ENCODE measurements at places on chromosomes 12 and 14.

GRCh38 chr12:19572920-19573558 is 133.7 kb downstream of the AEBP2 start:
- peak; percentile 69 for DNase-seq

- DNase-seq = no peak
These were observed 9.4 kb upstream of the PRKAG1 start for GRCh38 chr12:49027846-49028555.

- DNase-seq = peak; percentile 48
These were observed 569 bp upstream of the ARHGEF40 start for GRCh38 chr14:21069388-21070082.

- DNase-seq = peak; percentile 50
These were observed 26.4 kb downstream of the TESPA1 start for GRCh38 chr12:54958048-54958658.

DNA sequence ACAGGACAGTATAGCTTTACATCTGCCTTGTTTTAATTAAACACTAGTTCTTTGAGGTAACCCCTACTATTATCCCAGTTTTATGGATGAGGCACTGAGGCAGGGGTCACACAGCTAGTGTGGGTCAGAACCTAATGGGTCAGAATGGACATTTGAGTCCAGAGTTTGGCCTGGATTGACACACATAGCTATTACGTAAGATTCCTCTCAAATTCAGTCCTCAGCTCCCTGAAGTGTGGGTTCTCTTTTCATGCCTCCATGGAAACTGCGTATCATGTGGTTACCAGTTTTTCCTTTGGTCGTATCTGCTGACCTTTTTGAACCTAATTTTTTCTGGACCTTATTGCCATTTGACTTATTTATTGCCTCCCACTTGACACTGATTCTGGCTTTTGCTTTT is 40.4 kb downstream of the PSEN1 start:
- no peak for DNase-seq

- peak; percentile 89 for DNase-seq
These were observed 178.8 kb downstream of the CEP128 start for GRCh38 chr14:80762641-80763228.

- no peak for DNase-seq
These were observed 1198.3 kb downstream of the VRK1 start for GRCh38 chr14:97995531-97995930.

DNA sequence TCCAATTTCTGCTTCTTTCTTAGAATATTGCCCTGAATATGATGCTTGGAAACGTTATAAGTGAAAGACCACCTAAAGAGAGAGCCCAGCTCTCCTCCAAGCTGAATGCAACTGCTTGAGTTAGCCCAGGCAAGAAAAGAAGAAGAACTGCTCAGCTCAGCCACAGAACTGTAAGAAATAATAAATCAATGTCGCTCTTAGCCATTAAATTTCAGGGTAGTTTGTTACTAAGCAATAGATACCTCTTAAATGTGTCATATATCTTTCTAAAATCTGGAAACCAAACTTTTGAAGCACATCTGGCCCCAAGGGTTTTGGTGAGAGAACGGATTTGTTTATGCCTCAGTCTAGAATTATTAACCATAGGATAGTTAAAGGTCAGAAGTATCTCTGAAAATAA is 50.4 kb downstream of the SLC6A15 start:
- peak; percentile 15 for DNase-seq

DNA sequence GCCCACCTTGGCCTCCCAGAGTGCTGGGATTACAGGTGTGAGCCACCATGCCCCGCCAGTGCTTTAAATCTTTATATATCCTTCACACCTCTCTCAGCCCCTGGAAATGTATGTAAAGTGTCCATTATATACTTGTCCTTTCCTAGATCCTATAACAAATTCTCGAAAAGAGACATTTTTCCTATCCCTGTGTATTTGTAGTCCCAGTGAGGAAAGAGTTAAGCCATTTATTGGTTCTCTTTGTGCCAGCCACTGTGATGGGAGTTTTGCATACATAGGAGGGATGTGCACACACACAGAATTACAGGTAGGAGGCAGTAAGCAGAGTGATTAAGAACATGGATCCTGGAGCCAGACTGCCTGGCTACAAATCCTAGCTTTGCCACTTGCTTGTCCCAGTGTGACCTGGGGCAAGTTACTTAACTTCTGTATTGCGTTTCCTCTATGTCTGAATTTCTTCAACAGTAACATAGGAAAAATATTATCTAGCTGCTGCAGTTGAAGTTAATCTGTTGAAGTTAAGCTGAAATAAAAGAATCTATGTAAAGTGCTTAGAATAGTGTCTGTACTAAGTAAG is 2.1 kb upstream of the RABGGTA start:
- DNase-seq = no peak

DNA sequence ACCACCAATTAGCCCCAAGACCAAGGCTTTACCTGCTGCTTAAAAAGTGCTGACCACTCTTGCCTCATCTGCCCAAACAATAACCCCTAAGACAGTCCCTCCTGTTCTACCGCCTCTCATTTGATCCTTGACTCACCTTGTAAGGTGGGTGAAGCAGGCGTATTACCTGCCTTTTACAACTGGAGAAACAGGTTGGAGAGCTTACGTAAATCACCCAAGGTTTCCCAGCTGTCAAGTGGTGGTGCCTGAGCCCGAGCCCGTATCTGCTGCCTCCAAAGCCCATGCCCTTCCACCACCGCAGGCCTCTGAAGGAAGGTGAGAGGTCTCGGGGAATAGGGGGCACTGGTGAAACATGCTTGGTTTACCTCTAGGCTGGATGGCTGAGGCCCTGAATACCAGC is 36.6 kb downstream of the MAX start:
- DNase-seq = no peak

GRCh38 chr12:100826323-100826722 is 31.7 kb downstream of the ANO4 start:
- DNase-seq = peak; percentile 19

DNA sequence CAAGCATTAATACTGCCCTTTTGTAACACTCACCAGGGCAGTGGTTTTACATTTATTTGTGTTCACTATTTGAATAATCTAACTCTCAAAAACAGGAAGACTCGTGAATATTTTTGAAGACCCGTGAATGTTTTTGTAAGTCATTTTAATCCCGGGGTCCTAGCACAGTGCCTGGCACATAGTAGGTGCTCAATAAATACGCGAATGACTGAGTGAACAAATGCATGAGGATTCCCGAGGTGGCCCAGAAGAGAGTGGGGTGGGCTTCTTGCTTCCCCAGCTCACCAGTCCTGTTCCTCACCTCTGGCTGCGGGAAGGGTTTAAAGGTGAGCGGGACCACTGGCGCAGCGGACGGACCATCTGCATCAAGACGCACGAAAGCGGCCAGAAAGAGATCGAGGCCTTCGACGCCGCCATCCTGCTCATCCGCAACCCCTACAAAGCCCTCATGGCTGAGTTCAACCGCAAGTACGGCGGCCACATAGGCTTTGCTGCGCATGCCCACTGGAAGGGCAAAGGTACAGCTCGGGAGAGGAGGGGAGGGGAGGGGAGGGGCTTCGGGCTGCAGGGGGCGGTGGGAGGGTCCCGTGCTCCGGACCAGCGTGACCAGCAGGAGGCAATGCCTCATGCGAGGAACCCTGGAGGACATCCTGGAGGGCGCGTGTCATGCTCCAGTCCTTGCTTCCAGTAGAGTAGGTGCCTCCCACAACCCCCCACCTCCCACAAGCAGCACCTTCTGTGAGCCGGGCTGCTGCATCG is 98.9 kb downstream of the CMKLR1 start:
- no peak for DNase-seq

DNA sequence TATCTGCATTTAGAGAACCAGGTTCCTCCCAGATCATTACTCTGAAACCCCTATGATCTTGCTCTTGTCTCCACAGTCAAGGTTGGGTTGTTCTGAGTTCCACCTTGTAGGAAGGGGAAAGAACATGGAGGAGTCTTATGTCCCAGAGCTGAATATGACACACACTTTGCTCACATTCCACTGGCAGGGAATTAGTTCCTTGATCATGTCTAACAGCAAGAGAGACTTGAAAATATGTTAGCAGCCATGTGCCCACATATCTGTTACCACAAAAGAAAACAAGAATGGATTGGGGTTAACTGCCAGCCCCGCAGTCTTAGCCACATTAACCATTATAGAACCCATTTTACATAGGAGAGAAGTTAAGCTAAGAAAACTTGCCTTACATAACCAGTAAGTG is 71.1 kb upstream of the MDM1 start:
- DNase-seq = peak; percentile 43

GRCh38 chr14:93285044-93285443 is 47.8 kb downstream of the BTBD7 start:
- DNase-seq = peak; percentile 32

DNA sequence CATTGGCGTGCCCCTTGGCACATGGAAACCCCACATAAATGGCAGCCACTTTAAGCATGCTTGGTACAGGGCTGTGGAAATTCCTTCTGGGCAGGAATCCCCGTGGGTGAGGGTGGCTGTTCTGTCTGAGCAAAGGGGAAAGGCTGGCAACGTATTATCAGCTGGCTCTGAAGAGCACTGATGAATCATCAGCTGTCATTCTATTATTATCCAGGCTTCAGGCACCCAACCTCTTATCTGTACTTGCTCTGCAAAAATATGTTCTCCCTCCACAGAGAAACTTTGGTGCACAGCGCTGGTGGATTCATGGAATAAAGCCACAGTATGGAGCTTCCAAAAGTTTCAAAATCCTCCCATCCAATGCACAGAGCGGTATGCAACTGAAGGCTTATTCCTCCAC is 167.1 kb downstream of the TBX5 start:
- DNase-seq = peak; percentile 38

DNA sequence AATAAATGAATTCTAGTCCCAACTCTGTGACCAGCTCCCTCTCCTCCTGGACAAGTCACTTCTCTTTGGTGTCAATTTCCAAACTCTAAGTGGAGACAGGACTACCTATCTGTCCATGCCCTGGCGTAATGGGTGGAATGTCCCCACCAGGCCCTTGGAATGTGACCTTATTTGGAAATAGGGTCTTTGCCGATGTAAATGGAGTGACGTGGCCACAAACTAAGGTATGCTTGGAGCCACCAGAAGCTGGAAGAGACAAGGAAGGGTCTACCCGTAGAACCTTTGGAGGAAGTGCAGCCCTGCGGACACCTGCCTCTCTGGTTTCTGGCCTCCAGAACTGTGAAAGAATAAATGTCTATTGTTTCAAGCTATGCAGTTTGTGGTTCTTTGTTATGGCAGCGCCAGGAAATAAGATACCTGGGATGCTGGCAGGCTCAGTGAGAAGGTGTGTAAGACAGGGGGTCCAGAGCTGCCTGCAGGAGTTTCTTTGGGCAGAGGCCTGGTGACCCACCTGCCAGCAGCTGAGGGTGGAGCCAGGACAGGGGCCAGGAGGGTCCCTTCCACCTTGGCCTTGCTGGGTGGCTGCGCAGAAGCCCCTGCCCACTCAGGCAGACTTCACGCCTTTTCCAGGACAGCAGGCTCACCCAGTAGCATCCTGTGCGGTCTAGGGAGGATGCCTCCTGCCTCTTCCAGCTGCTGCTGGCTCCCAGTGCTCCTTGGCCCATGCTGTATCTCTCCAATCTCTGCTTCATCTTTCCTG is 45.8 kb downstream of the ARL6IP4 start:
- DNase-seq = no peak

- DNase-seq = no peak
These were observed 480 bp downstream of the PTPN6 start for GRCh38 chr12:6951551-6952120.

- peak; percentile 46 for DNase-seq
These were observed 19.7 kb upstream of the SLC2A14 start for GRCh38 chr12:7892186-7892980.

- peak; percentile 37 for DNase-seq
These were observed 1721.5 kb upstream of the SEL1L start for GRCh38 chr14:83255015-83255726.

- no peak for DNase-seq
These were observed 9.6 kb downstream of the PLXNC1 start for GRCh38 chr12:94157981-94158411.

DNA sequence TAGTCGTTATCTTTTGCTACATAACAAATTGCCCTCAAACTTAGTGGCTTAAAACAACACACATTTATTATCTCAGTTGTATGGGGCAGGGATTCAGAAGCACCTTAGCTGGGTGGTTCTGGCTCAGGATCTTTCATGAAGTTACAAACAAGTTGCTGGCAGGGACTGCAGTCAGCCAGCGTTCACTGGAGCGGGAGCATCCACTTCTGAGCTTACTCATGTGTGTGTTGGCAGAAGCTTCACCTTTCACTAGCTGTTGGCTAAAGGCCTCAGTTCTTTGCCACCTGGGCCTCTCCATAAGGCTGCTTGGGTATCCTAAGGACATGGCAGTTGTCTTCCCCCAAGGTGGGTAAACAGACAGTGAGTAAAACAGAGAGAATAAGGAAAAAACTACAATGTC is 365.7 kb downstream of the RPS29 start:
- no peak for DNase-seq

- DNase-seq = no peak
These were observed 27.7 kb downstream of the LRP6 start for GRCh38 chr12:12239127-12239526.

DNA sequence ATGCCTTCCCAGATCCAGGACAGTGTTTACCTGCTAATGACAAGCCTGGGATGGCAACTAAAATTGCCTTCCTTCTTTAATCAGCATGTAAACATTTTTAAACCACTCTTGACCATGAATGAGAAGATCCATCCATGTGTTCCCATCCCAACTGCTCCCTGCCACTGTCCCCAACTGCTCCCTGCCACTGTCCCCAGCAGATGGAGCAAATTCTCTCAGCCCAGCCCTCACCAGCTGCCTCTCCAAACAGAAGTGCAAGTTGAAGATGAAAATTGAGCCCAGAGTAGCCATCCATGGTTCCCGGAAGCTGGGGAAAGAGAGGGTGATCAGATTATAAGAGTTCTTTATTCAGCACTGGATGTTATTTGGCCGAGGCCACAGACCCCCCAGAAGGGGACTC is 133.1 kb downstream of the SLC15A4 start:
- no peak for DNase-seq

GRCh38 chr12:121033625-121034349 is 5.3 kb downstream of the OASL start:
- DNase-seq = peak; percentile 28

DNA sequence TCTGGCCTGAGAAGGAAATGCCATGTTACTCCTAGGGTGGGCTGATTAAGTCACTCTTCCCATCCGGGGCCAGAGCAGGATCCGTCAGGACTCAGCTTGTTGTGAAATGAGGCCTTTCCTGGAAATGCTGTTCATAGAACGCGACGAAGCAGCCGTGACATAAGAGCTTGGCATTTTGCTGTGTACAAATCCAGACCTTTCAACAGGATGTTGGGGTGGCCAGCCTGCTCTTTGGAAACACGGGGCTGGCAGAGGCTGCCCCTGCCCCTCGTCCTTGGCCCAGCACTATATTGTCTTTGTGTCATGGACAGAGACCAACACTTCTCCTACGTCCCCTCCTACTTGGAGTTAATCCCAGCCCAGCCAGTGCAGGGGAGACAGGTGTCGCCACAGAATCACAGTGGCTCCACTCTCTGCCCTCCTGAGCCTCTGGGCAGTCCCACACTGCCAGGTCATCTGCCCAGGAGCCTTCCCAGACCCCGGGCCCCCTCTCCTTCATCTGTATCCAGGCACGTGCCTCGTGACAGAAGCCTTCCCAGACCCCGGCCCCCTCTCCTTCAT is 18.6 kb upstream of the EIF5 start:
- DNase-seq = peak; percentile 32

GRCh38 chr12:45216230-45216982 is 511 bp downstream of the ANO6 start:
- DNase-seq = peak; percentile 61

Data from fibroblast of skin of right biceps (primary cell).